ENCODE measurements at places on chromosomes 4 and X. TPM values are rescaled to one million over a fixed set of nuclear protein-coding genes. Genes with fewer than 3 reads are reported as not detected.
A peak's percentile ranks its signal among the peaks of the same experiment; 100 is the strongest.

The SYP gene
- total RNA-seq = 7.6 TPM

The FATE1 gene
- not detected for total RNA-seq

DNA sequence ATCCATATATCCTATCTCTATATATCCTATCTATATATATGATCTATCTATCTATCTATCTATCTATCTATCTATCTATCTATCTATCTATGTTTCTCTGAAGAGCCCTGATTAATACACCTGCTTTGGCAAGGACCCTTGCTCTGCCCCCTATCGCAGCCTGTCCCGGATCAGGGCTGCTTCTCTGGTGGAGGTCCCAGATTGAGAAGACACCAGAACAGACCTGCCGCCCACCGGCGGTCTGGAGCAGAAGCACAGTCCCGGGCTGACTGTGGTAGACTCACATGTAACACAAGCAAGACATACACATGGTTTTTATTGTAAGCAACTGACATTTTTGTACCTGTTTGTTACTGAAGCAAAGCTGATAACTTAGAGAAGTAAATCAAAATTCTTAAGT lies 52.8 kb downstream of the ING2 start:
- DNase-seq = no peak

GRCh38 chrX:34656467-34656841 lies 631 bp downstream of the TMEM47 start:
- DNase-seq = peak; percentile 0

DNA sequence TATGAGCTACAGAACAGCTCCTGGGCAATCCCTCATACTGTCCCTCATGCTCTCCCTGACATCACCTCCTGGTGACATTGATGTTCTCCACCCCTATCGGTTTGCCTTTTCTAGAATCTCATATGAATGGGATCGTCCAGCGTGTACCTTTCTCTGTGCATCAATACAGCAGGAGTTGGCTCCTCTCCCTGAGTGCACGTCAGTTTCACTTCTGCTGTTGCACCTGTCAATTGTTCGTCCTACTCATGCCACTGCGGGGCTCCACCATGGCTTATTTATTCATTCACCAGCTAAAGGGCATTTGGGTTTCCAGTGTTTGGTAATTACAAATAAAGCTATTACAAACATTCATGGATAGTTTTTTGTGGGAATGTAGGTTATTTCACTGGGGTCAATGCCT lies 269.1 kb upstream of the ZFP42 start:
- DNase-seq = no peak

DNA sequence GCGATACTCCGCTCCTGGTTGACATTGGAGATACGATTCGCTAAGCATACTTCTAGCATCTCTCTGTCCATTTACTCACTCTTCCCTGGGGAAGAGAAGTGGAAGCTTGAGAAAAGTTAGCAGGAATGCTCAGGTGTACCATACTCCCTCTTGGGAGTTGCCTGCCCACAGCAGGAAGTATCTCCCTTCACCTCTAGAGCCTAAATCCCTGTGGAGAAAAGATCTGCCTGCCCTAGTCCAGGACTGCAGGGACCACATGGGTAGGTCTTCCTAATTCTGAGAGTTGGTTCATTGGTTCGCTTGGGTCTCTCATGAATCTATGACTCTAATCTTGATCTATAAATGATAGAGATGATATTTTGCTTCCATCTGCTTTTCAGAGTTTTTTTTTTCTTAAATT lies 26.3 kb upstream of the MAPK10 start:
- DNase-seq = no peak

DNA sequence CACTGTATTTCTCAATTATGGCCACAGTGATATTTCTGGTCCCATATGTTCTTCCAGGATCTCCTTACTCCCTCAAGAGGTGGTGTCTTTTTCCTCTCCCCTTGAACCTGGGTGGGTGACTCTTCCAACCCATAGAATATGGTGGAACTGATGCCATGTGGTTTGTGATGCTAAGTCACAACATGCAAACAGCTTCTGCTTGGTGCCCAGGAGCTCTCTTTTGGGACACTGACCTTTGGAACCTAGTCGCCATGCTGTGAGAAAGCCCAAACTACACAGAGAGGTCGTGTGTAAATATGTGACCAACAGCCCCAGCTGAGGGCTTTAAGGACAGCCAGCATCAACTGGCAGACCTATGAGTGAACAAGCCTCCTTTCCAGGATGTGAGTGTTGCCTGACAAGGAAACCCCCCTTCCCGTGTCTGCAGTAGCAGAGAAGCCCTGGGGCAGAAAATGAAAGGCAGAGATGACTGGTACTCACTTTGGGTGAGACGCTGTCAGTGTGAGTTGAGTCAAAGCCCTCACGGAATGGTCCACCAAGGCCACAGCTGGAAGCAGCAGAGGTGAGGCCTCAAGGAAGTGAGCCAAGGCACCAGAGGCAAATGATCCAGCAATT lies 223.4 kb downstream of the BCOR start:
- peak; percentile 30 for DNase-seq

DNA sequence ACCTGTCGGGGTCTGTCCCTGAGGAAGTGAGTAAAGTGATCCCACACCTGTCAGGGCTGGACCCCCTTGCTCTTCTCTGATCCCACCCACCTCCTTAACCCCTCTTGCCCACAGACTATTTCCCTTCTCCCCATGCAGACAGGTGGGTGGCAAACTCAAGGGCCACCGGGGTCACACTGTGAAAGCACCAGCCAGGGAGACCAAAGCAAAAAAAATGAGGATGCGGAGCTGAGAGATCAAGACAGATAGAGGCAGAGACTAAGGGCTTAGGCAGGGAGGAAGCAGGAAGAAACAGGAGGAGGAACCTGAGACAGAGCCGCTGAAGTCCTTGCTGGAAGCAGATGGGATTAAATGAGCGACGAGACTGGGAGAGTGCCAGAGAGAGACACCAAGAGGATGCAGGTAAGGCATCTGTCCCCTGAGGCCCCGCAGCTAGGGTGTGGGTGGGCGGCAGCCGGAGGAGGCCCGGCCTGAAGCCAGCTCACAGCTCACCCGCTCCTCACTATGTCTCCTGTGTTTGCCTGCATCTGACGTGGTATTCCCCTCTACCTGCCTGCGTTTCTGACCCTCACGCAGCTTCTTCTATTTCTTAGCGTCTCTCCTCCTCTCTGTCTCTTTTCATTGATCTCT lies 7.2 kb downstream of the TIMM17B start:
- no peak for DNase-seq

The NRK gene
- total RNA-seq = 4.3 TPM

DNA sequence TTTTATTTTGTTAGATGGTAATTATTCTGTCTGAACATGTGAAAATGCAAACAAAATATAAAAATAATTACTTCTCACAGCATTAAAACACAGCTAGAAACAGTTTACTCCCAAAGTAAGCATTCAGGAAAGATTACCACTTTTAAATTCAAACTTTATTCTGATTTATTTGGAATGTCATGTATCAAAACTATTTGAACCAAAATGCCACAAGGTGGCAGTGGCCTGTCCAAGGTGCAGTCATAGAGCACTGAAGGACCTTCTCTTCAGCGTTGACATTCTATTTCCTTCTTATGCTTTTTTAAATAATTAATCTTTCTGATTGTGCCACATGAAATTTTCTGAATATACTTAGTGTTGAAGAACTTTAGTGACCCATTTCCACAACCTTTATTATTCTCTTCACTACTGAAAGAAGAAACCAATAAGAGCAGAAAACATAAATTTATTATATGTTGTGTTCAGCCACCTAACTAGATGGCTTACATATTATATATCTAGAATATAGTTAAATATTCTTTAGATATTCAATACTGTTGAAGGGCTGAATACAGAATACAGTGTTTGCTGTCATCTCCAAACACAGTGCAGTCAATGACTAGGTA lies 283.6 kb downstream of the CFAP299 start:
- no peak for DNase-seq

- DNase-seq = no peak
Measured at GRCh38 chr4:42348247-42348646, 49.0 kb upstream of the SHISA3 start.

GRCh38 chr4:177267911-177268310 lies 41.8 kb upstream of the NEIL3 start:
- DNase-seq = no peak

- DNase-seq = no peak
Measured at GRCh38 chrX:106903291-106903824, at the start of gene RIPPLY1. TSS of gene RIPPLY1 (minus strand) at chrX:106903341. CDS start at chrX:106903287, 54 bp downstream.

- DNase-seq = no peak
Measured at GRCh38 chrX:31199056-31199839, 127.4 kb upstream of the FTHL17 start.

The PDLIM3 gene
- total RNA-seq = 18.9 TPM
